ENCODE measurements at places on chromosomes 3 and 15.

GRCh38 chr3:161393310-161393709 lies 22.0 kb upstream of the SPTSSB start:
- DNase-seq = no peak

GRCh38 chr3:15952543-15953175 lies 154.9 kb upstream of the ANKRD28 start:
- no peak for DNase-seq

DNA sequence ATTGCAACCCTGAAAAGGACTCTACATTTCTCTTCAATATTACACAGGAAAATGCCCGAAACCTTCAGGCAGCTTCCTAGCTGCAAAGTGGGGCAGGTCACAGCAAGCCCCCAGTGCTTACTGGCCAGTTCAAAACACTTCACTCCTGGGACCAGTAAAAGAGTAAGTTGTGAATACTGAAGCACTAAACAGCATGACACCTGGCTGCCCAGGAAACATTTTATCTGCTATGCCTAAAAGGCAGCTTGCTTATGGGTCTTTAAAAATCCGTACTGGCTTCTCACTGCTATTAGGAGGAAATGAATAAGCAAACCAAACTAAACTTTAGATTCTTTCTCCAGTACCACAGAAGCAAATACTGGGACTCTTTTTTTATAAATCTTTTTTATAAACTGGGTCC lies 457.9 kb upstream of the ALCAM start:
- DNase-seq = no peak

GRCh38 chr3:52039846-52040245 lies 16.5 kb downstream of the DUSP7 start:
- peak; percentile 55 for DNase-seq

- no peak for DNase-seq
Measured at GRCh38 chr3:131470377-131470776, 32.4 kb downstream of the MRPL3 start.

GRCh38 chr3:2579206-2579605 lies 480.5 kb downstream of the CNTN4 start:
- DNase-seq = no peak

- DNase-seq = no peak
Measured at GRCh38 chr3:33152363-33153360, 38.8 kb downstream of the CRTAP start.

DNA sequence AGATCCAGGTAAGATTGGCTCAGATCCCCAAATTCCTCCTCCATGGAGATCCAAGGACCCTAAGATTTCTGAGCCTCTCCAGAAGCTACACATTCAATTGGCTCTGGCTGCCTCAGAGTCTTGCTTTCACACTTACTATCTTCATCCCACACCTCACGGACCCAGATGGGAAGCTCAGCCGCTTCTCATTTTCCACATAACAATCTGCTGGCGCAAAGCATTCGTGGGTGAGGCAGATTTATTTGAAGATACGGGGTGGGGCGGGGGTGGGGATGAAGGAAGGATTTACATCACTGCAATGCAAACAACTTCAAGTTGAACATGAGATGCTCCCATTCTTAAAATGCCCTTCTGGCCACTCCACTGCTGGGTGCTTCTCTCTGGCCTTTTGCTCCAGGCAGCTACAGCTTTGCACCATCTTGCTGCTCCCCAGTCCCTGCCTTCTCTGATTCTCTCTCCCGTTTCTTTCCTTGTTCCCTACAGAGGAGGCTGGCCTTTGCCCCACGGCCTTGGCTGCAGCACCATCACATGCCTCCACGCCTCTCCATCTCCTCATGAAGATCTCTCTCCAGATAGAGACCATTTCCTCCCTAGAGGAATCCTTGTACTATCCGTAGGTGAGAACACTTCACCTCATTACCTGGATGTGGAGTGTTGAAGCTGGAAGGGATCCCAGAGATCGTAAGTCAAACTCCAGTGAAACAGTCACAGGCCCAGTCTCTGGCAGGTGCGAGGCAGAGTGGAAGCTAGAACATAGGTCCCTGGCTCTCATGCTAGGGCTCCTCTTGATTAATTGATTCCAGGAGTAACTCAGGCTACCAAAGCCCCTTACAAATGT lies 175.9 kb downstream of the RPLP1 start:
- DNase-seq = no peak

- DNase-seq = no peak
Measured at GRCh38 chr3:13282986-13283876, 136.9 kb downstream of the NUP210 start.

- DNase-seq = no peak
Measured at GRCh38 chr3:158110658-158111018, 749 bp downstream of the RSRC1 start.

- DNase-seq = no peak
Measured at GRCh38 chr3:50491023-50491422, 12.4 kb downstream of the CACNA2D2 start.

GRCh38 chr3:105836533-105836932 lies 32.3 kb downstream of the CBLB start:
- peak; percentile 13 for DNase-seq

- no peak for DNase-seq
Measured at GRCh38 chr3:15284121-15284889, 48.1 kb downstream of the SH3BP5 start.

GRCh38 chr3:89762405-89762804 lies 655.0 kb downstream of the EPHA3 start:
- no peak for DNase-seq

DNA sequence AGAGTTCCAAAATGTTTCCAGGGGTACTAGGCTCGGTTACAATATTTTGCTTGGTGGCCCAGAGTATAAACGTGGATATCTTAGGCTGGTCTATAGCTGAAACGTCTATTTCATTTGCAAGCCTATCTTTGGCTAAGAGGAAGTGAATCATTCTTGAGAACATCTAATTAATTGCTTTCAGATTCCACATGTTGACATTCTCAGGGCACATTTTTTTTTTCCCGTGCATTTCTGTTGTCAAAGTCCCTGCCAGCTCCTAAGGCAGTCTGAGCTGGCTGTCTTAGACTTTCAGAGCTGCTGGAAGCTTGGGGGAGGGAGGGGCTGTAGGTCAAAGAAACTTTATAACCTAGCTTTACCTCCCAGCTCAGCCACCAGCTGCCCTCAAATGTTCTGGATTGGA lies 23.2 kb upstream of the LAMP3 start:
- peak; percentile 61 for DNase-seq

DNA sequence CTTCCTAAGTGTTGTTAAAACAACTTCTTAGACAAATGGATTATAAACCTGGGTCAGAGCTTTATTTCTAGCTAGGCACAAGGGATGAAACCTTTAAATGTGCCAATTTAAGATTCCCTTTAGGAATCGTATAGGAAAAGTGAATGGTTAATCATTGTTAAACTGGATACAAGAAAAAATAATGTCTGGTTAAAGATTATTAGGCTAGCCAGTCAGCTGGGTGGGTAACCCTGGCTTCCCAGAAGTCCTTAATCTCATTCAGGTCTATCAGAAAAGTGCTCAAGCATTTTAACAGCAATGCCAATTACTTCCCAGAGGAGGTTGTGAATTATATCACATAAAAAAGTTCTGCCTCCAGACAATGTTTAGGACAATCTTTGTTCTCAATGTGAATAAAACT lies 37.6 kb downstream of the NANOGP8 start:
- no peak for DNase-seq

- no peak for DNase-seq
Measured at GRCh38 chr3:37025561-37026335, 32.4 kb downstream of the MLH1 start.

DNA sequence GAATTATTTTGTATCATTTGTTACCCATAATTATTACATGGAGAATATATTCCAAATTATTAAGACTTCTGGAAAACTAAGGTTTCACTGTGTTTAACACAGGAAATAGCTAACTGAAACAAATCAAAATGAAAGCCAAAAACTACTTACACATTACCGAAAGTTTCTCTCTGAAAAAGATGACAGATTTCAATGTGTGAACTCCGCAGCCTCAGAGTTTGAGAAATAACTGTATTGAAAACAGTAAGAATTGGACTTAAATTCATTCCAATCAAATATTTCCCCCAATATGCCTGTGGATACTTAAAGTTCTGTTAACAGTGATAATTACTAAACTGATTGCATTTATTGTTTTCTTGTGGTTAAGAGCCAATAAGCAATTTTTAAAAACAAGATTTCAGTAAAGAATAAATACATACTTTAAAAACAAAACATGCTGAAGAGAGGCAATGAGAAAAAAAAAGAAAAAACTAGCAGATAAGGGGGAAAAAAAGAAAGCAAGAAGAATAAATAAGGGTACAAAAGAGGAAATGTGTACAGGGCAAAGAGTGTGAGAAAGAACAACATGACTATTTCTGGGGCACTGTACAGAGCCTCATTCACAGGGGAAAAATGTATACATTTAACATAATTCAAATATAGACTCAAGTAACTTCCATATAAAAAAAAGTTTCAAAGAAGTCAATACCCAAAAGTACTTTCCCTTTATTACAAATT lies 30.7 kb downstream of the DENND4A start:
- no peak for DNase-seq

Measured in AG08396 (cell line).